ENCODE measurements at places on chromosomes 4 and X.

GRCh38 chr4:185730849-185731608 lies 81.0 kb downstream of the SORBS2 start:
- no peak for DNase-seq

DNA sequence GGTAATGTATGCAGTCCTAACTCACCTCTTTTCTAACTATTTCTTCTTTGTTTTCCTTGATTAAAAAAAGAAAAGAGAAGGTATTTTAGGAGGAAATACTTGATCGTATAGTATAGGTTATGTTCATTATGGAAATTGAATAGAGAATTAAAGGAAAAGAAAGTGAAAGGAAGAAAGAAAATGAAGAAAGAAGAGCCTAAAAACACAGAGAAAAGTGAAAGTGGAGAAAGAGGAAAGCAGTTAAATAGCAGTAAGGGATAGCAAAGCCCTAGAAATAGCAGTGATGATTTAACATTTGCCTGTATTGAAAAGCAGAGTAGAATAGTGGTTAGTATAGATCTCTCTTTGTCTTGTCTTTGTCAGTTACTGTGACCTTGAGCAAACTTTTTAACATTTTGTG lies 37.0 kb downstream of the MRPL1 start:
- DNase-seq, result no peak

DNA sequence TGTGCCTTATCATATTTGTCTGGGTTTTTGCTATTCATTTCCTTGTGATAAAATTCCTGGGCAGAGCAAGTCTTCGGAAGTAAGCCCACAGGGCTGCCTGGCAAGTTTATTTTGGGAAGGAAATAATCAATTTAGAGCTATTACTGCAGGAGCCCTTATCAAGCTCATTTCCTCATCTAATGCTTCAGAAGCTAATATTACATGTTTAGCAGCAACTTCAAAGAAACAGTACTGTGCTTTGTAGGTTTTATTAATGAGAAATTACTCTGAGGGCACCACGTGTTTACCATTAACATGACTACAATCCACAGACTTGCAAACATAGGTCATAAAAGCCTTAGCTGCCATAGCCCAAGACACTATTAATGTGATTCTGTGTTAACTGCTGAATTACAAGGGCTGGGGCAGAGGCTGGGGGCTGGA lies 540.0 kb downstream of the SPRY1 start:
- DNase-seq, result no peak

DNA sequence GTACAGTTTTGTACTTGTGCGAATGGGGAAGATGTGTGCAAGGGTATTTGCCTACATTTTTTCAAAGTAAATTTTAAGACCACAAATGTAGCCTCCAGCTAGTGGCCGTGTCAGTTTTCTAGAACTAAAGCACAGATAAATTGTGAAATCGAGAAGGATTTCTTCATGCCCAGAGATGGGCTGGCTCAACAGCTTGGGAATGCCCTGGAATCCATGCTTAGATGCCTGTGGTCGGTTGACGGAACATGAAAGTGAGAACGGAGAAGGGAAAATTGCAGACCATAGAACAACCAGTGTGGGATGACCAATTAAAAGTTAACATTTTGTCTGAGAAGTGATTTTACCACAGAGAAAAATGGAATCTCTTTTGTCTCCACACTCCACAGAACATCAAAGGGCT lies 73.2 kb upstream of the VCX2 start:
- no peak for DNase-seq

- no peak for DNase-seq
Observed at GRCh38 chr4:88859191-88859812, 161.7 kb upstream of the NAP1L5 start.

- DNase-seq, result no peak
Observed at GRCh38 chr4:125091-125771, 930 bp downstream of the ZNF718 start.

DNA sequence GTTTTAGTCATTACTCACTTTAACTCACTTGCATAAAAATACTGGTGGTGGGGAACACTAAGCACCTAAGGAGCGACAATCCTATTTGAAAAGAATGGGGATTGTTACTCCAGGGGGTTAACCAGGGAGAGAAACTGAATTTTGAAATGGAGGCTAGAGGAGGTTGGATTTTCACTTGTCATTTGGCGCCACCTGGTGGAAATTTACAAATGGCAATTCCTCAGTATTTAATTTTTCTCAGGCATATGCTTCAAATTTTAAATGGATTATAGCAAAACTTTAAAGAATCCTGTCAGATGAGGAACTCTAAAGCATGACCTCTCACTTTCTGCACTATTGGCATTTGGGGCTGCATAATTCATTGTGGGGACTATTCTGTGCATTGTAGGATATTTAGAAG lies 2.7 kb upstream of the GEMIN8 start:
- peak; percentile 68 for DNase-seq

DNA sequence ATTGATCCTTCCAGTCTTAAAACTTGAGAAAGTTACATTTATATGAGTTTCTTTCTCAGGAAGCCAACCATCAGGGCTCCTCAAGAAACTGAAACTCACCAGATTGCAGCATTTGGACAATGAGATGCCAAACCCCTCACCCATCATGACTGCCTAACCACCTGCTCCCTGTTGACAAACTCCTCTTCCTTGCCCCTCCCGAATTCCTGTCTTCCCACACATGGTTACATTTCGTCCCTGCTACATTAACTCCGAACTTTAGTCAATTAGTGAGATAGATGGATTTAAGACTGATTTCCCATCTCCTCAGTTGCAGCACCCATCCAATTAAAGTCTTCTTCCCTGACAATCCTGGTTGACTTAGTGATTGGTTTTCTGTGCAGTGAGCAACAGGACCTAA lies 118.7 kb downstream of the ZNF330 start:
- DNase-seq, result no peak

DNA sequence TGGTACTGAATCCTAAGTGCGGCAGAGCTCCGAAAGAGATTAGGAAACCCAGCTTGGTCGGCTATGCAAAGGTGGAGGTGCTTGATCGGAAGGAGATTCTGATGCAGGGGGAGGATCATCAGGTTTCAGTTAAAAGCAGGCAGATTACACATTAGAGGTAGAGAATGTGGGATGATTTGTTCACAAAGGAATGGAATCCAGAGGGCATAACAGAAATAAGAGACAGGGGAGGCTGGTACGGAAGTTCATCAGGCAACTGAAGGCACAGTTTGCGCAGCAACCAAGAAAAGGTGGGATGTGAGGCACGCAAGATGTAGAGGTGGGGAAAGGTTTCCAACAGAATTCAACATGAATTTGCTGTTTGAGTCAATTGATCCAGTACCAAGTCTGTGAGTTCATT lies 424 bp upstream of the ZNF330 start:
- DNase-seq, result no peak

- no peak for DNase-seq
Observed at GRCh38 chr4:1842993-1843448, 12.9 kb downstream of the LETM1 start.

GRCh38 chr4:172348426-172348825 lies 535.2 kb downstream of the GALNTL6 start:
- DNase-seq, result no peak

DNA sequence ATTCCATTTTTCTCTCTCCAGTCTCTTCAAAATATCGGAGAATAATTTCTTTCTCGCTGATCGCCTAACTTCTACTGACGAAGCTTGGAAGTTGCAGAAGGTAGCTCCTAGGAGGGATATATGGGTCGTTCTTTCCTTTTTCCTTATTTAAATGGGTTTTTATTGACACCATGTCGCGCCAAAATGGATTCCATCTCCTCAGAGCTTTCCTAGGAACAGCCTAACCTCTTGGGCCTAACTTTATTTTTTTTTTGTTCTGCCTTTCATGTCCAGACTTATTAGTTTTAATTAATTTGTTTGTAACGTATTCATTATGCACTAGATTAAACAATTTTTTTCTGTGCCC lies 359.4 kb upstream of the ZCCHC13 start:
- no peak for DNase-seq

GRCh38 chr4:61727286-61727685 lies 527.2 kb downstream of the ADGRL3 start:
- DNase-seq, result no peak

GRCh38 chr4:135191596-135191995 lies 990.0 kb upstream of the PABPC4L start:
- no peak for DNase-seq

GRCh38 chr4:185238215-185238681 lies 28.9 kb downstream of the SNX25 start:
- no peak for DNase-seq

DNA sequence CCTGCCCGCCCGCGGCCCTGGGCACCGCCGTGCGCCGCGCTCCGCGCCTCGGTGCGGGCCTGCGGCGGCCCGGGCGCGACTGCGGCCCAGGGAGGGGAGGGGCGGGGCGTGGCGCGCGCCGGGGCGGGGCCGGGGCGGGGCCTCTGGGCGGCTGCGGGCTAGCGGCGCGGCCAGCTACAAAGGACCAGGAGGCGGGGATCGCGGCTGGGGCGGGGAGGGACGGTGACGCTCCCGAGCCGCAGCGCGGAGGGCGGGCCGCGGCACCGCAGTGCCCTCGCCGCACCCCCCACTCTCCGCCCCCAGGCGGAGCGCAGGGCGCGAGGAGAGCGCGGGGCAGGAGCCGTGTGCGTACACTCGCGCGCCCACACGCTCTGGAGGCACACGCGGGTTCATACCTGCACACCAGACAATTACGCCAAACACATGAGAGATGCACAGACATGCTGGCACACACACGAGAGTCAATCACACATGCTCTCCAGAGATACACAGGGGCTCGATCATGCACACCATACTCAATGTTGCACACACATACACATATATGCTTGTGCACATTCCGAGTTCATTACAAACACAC lies at the start of gene CRMP1:
Gene CRMP1, minus strand, starts transcription at position 83 of the 577 bp plus-strand sequence. CDS start 117 bp downstream, outside the sequence.
- no peak for DNase-seq

GRCh38 chr4:89334311-89334710 lies 26.7 kb upstream of the GPRIN3 start:
- DNase-seq, result no peak

- no peak for DNase-seq
Observed at GRCh38 chr4:145930592-145930991, 8.0 kb downstream of the ZNF827 start.

DNA sequence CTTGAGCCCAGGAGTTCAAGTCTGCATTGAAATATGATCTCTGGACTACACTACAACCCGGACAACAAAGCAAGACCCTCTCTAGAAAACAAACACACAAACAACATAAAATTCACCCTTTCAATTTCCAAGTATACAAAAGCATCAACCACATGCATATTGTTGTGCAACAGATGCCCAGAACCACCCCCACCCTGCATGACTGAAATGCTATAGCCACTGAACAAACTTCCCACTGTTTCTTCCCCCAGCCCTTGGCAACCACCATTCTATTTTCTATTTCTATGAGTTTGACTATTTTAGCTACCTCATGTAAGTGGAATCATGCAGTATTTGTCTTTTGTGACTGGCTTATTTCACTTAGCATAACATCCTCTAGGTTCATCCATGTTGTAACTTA lies 14.2 kb upstream of the C4orf51 start:
- DNase-seq, result no peak

GRCh38 chr4:101009471-101009870 lies 337.9 kb downstream of the PPP3CA start:
- DNase-seq, result no peak

- no peak for DNase-seq
Observed at GRCh38 chrX:51608126-51608525, 10.6 kb downstream of the CENPVL3 start.

DNA sequence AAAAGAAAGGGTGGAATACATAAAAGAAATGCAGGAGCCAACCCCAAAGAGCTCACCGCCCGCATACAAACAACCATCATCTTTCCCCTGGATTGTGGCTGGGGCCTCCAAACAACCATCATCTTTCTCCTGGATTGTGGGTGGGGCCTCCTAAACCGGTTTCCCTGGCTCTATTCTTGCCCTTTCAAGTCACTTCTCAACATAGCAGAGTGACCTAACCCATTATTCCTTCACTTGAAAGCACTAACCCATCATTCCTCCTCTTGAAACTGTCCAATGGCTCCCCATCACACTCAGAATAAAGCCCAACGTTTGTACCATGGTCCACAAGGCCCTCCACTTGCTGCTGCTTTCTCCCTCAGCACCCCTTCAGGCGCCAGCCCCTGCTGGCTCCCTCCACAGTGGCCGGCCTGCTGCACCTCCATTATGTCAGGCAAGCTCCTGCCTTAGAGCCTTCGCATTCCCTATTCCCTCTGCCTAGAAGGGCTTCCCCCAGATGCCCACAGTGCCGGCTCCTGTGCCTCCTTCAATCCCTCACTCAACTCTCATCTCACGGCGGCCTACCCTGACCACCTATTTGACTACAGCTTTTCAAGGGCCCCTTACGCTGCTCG lies 24.1 kb downstream of the SMIM43 start:
- no peak for DNase-seq

DNA sequence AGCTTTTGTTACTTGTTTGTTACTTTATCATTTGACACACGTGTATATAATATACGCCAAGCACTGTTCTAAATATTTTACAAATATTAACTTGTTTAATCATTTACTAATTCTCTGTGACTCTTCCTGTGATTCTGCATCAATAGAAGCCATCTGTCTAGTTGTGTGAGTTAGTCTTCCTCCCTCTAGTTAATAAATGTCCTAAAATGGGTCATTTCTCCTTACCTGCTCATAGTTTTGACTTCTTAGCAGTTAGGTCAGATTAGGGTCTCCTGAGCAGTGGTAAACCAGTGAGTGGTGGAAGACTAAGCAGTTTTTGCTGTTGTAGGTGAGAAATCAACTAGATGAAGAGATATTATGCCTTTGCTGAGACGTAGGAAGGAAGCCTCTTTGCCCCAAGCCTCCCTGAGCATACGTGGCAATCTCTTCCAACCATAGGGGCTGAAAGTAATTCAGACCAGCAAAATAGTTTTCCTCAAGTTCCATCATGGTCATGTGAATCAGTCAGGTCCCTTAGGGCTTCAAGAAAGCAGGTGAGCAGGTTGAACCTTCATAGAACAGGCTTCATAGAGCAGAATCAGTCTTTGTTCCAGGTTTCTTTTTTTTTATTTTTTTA lies 38.7 kb upstream of the THOC2 start:
- no peak for DNase-seq

DNA sequence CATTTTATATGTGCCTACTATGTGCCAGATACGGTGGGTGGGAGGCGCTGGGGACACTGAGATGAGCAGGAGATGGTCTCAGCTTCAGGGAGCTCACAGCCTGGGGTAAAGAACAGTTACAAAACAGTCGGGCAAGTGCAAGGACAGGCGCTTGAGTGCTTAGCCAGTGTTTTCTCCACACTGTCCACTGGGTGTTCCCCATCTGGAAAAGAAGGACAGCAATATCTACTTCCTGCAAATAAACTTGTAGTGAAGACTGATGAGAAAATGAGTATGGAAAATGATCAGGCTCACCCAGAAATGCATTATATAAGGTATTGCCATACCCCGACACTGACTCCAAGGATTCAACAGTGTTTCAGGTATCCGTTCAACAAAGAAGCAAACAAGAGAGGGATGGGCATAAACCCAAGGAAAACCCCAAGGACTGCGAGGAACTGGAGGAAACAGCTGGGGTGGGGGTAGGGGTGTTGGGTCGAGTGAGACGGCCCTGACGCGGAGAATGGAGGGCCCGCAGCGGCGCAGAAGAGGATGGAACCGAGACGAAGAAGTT lies 835 bp downstream of the TMEM185A start:
- no peak for DNase-seq

DNA sequence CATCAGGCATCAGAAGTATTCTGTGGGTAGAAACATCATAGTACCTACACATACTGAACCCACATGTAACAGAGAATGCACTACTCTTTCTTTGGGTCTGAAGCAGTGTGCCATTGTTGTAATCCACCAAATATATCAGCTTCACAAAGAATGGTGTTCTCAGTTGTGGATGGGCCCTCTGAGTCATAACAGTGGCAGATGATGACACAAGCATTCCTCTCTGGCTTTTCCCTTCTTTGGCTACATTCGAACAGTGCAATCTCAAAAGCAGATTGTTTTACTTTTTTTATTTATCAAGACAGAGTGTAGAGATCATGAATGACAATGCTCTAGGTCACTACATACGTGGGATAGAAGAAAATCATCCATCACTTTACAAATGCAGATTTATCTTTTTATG lies 247.2 kb upstream of the EPHA5 start:
- no peak for DNase-seq
